ENCODE measurements at places on chromosomes 6 and 20. TPM values are rescaled to one million over a fixed set of nuclear protein-coding genes. Genes with fewer than 3 reads are reported as not detected.

DNA sequence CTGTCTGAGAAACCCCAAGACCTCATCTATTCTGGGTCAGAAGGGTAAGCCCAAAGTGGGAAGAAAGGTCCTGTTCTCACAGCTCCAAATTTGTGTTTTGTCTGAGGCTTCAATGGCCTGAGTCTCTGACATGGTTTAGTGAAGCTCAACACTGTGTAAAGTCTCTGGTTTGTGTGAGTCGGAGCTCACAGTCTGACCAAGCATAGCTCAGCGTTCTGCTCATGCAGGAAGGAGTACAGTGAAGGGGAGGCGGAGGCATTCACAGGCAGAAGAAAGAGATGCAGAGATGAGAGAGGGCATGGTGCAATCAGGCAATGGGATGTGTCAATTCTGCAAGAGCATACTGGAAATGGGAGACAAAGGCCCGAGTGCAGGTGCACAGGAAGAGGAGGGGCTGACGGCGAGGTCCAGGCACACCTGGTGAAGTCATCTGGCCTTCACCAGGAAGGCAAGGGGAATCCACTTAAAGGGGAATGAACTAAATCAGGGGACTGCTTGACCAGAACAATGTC lies 463.0 kb upstream of the AGPAT4 start:
- no peaks in the 10 kb centered on the region for H3K27me3 ChIP-seq
- H3K4me1 ChIP-seq, result no peaks in the 10 kb centered on the region

Gene SLC35D3
- not detected for total RNA-seq

- H3K4me1 ChIP-seq, result no peaks in the 10 kb centered on the region
- H3K27me3 ChIP-seq, result no peaks in the 10 kb centered on the region
- no peak overlapping the region for H3K27ac ChIP-seq
- no peaks in the 10 kb centered on the region for H3K36me3 ChIP-seq
- no peak for DNase-seq
Observed at GRCh38 chr20:39878809-39879208, 810.2 kb downstream of the MAFB start.

GRCh38 chr20:13142143-13142542 lies 78.9 kb upstream of the ISM1 start:
- H3K36me3 ChIP-seq, result no peaks in the 10 kb centered on the region
- peaks cover 2% of the 10 kb centered on the region for H3K27me3 ChIP-seq
- no peak for DNase-seq
- H3K4me1 ChIP-seq, result no peaks in the 10 kb centered on the region

DNA sequence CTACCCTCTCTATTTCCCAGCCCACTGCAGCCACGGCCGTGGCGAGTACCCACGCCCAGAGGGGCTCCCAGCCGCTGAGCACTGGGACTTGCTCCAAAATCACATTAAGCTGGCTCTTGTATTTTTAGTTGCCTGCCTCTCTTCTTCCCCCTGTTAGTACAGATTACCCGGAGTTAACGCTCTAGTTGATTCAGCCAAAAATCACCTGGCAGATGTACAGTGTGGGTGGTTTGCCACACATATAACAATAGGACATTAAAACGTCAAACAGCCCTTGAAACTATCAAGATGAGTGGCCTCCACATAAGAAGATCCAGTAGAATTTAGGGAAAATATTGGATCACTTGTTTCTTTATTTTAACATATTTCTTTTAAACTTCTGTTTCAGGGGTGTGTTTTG lies 268.8 kb upstream of the PRDM1 start:
- H3K4me1 ChIP-seq, result peaks cover 3% of the 10 kb centered on the region
- H3K36me3 ChIP-seq, result no peaks in the 10 kb centered on the region
- H3K27me3 ChIP-seq, result no peaks in the 10 kb centered on the region
- DNase-seq, result no peak
- H3K4me3 ChIP-seq, result no peak overlapping the region
- no peak overlapping the region for H3K27ac ChIP-seq

DNA sequence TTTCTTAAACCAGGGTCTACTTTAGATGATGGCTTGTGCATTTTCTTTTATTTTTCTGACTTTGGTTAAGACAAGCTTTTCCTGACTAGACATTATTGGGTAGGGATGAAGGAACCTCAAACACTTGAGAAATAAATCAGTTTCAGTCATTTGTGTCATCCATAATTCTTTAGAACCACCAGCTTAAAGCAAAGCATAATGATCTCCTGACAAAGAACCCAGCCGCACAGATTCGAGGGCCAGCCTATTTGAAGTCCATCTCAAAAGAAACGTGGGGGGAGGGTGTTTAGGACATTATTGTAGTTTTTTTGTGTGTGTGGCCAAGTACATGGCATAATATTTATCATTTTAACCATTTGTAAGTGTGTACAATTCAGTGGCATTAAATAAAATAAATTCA lies 6.3 kb upstream of the TCP11 start:
- H3K36me3 ChIP-seq, result no peaks in the 10 kb centered on the region
- DNase-seq, result no peak
- no peaks in the 10 kb centered on the region for H3K27me3 ChIP-seq
- H3K4me3 ChIP-seq, result no peak overlapping the region
- no peaks in the 10 kb centered on the region for H3K4me1 ChIP-seq

Gene RSPO3
- not detected for total RNA-seq

- peaks cover 97% of the 10 kb centered on the region for H3K27me3 ChIP-seq
- peak; percentile 29 for DNase-seq
- peaks cover 78% of the 10 kb centered on the region for H3K4me1 ChIP-seq
- no peak overlapping the region for H3K4me3 ChIP-seq
- no peaks in the 10 kb centered on the region for H3K36me3 ChIP-seq
Observed at GRCh38 chr20:38725931-38726803, 1.9 kb downstream of the SLC32A1 start.

DNA sequence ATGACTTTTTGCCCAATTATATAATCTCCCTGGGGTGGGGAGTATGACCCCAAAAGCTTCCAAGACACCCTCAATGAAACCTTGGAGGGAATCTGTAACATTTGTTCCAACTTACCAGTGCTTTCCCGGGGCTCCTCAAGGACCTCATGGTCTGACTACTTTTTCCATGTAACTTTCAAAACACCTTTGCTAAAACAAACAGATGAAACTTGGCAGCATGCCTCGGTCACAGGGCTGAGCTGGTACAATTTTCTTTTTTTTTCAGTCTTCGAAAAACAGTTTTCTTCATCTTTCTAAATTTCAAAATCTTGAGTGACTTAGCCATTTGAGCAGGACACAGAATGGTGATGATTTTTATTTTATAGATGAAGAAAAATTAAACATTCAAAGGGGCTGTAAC lies 241.2 kb downstream of the BMP7 start:
- H3K27me3 ChIP-seq, result peaks cover 6% of the 10 kb centered on the region
- H3K4me1 ChIP-seq, result no peaks in the 10 kb centered on the region
- H3K4me3 ChIP-seq, result no peak overlapping the region
- H3K27ac ChIP-seq, result no peak overlapping the region

Gene IPCEF1
- total RNA-seq, result 96.8 TPM

Gene KCNG1
- total RNA-seq, result not detected

Gene NANP
- 1.1 TPM for total RNA-seq

- no peak overlapping the region for H3K27ac ChIP-seq
- H3K4me1 ChIP-seq, result peaks cover 48% of the 10 kb centered on the region
- DNase-seq, result peak; percentile 6
- no peaks in the 10 kb centered on the region for H3K27me3 ChIP-seq
- H3K36me3 ChIP-seq, result no peaks in the 10 kb centered on the region
- no peak overlapping the region for H3K4me3 ChIP-seq
Observed at GRCh38 chr6:14275493-14275851, 157.9 kb downstream of the CD83 start.

Gene MAFB
- total RNA-seq, result 3.7 TPM

- peaks cover 45% of the 10 kb centered on the region for H3K27me3 ChIP-seq
- no peaks in the 10 kb centered on the region for H3K36me3 ChIP-seq
- H3K4me1 ChIP-seq, result no peaks in the 10 kb centered on the region
- no peak for DNase-seq
Observed at GRCh38 chr6:105179244-105180065, at the start of gene POPDC3. POPDC3 (minus strand) TSS chr6:105180014; CDS start chr6:105161909, 18,105 bp downstream.

All from CD4-positive, alpha-beta T cell (primary cell).